ENCODE measurements at places on chromosomes 2 and 18. TPM values are rescaled to one million over a fixed set of nuclear protein-coding genes. Genes with fewer than 3 reads are reported as not detected.

DNA sequence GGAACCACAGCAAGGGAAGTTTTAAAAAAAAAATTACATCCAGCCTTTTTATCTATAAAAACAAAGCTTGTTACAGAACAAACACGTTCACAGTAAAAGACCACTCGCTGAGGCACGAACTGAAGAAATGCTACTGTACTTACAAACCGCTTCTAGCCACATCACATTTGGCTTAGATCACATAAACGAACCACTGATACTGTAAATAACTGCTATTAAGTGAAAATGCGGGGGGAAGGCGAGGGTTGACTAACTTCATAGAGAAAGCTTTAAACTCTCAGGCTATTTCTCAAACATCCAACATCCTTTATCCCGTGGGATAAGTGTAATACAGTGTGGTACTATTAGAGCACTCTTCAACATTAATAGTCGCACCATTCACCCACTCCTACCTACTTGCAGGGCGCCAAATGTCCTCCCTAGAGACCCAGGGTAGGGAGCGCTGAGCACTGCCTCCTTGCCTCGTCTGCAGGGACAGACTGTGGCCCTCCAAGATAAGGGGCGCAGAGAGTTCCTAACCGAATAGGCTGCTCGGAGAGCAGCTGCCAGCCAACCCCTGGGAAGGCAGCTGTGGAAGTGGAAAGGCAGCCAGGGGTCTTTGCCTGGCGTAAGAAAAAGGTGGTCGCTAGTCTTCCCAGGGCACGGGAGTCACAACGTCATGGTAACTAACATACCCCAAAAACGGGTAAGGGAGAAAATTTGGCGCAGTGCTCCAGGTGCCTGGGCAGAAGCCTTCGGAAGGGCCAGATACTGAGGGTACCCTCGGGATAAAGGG lies 854 bp downstream of the GPR155 start:
- DNase-seq, result peak; percentile 25

DNA sequence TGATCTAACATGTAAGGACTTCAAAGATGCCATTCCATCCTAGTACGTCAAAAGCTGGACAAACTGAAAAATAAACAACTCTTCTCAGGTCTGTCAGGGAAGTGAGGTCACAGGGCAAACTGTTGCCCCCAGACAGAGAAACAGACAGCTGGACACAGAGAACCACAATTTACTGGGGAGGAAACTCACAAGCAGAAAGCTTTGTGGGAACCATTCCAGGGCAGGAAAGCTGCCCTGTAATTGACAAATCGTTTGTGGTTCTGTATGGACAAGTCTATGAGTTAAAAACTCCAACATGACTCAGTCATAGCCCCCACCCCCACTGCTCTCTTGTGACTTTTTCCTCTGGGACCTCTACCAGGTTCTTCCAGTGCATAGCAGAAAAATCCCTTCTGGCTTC lies 28.4 kb downstream of the MCEE start:
- DNase-seq, result no peak

DNA sequence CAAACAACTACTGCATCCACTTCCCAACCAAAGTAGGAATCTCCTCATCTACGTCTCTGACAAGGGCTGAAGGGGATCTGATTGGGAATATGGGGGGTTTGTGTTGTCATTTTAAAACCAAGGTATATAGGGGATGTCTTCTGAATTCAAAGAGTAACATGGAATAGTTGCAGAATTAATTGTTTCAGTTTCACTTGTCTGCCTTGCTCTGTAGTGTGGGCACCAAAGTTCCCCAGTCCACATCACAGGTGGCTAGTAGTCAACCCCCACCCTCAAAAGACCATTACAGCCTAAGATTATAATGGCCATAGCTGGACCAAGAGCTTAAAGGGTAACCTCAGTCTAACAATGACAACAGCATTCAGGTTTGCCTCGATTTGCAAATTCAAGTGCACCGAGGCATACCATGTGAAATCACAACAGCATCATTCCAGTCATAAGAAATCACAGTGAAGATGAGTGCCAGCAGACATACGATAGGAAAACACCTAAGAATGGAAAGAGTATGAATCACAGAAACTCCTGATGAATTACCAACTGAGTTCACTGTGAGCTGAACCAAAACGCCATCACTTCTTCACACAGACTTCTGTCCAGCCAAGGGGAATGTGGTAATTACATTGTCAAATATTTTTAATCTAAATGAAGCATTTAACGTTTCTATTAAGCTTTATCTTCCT lies 52.4 kb downstream of the MYO5B start:
- no peak for DNase-seq

- DNase-seq, result peak; percentile 63
Observed at GRCh38 chr18:74116633-74117554, 30.7 kb downstream of the FBXO15 start.

DNA sequence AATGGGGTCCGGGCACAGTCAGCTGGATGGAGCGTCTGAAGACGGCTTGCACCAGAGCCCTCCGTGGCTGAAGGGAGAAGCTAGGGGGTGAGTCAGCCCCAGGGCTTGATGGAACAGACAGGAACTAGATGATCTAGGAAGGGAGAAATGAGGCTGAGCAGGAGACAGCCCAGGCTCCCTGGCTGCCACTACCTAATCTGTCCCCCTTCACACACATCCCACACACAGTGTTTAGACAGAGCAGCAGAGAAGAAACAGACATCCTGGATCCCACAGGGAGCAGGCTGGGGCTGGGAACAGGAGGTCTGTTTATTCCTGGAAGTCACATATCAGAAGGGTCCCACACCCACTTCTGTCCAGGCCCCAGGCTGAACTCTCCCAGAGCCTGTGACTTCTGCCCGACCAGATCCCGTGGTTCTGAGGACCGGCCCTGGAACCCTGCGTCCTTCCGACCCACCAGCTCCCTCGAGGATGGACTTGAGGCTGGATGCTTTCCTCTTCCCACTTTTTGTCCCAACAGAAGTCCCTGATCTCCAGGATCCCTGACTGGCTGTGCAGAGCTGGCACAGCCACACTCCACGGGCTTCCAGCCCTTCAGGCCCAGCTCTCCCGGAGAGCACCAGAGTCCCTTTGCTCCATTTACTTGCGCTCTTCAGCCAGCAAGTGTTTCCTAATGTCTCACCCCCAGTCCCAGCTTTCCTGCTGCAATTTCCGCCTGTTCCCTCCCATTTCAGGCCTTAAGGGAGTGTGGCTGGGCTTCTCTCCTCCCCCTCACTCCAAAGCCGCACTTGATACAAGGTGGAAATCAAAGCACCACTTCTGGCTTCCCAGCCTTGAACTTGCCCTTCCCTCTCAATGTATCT lies 1.5 kb upstream of the GPBAR1 start:
- DNase-seq, result no peak

Gene WNT10A
- total RNA-seq, result 0.17 TPM

Gene BOLL
- not detected for total RNA-seq

- peak; percentile 42 for DNase-seq
Observed at GRCh38 chr2:70425682-70426301, 123.9 kb upstream of the FAM136A start.

- DNase-seq, result no peak
Observed at GRCh38 chr2:165003443-165004130, 48.3 kb upstream of the SLC38A11 start.

Gene CFAP65
- 0.46 TPM for total RNA-seq

Gene PAIP2B
- total RNA-seq, result 14.6 TPM

DNA sequence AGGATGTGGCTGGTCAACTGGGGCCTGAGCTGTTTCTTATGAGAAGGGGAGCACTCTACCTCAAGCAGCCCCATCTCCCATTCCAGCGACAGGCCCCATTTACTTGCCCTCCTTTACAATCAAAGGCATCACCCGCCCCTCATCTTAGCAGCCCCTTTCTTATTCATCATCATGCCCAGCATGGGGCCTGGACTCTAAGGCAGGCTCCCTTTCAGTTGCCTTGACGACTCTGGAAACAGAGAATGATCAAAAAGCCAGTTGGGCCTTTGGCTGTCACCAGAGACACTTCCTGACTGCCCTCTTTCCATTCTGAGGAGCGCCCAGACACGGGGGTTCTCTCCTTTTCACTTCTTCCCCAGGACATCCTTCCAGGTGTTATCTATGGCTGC lies 11.2 kb downstream of the CELF4 start:
- no peak for DNase-seq

GRCh38 chr2:176284461-176285049 lies 15.3 kb downstream of the MTX2 start:
- DNase-seq, result no peak

All from mucosa of descending colon (tissue), 3 donors.